Peyer's patch (tissue), 4 donors: ENCODE measurements at places on chromosomes 3 and 15.
A peak's percentile ranks its signal among the peaks of the same experiment; 100 is the strongest.

- DNase-seq, result no peak
Observed at GRCh38 chr3:567488-568185, 371.1 kb downstream of the CHL1 start.

DNA sequence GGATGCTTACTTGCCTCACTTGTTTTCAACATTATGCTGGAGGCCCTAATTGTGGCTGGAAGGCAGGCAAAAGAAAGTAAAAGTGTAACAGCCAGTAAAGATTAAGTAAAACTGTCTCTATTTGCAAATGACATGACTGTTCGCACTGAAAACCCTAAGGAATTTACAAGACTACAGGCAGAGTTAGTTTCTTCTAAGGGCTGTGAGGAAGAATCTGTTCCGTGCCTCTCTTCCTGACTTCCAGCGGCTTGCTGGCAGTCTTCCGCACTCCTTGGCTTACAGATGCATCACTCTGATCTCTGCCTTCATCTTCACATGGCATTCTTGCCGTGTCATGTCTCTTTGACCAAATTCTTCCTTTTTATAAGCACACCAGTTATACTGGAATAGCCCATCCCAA, 86.1 kb downstream of the DLG1 start:
- DNase-seq, result no peak

GRCh38 chr3:29280404-29281093, at the start of gene RBMS3:
TSS of gene RBMS3 (plus strand) at chr3:29281071.
- peak; percentile 82 for DNase-seq

- no peak for DNase-seq
Observed at GRCh38 chr3:16290007-16290826, 25.2 kb downstream of the OXNAD1 start.

GRCh38 chr3:8702560-8702959, 31.0 kb upstream of the CAV3 start:
- DNase-seq, result no peak

DNA sequence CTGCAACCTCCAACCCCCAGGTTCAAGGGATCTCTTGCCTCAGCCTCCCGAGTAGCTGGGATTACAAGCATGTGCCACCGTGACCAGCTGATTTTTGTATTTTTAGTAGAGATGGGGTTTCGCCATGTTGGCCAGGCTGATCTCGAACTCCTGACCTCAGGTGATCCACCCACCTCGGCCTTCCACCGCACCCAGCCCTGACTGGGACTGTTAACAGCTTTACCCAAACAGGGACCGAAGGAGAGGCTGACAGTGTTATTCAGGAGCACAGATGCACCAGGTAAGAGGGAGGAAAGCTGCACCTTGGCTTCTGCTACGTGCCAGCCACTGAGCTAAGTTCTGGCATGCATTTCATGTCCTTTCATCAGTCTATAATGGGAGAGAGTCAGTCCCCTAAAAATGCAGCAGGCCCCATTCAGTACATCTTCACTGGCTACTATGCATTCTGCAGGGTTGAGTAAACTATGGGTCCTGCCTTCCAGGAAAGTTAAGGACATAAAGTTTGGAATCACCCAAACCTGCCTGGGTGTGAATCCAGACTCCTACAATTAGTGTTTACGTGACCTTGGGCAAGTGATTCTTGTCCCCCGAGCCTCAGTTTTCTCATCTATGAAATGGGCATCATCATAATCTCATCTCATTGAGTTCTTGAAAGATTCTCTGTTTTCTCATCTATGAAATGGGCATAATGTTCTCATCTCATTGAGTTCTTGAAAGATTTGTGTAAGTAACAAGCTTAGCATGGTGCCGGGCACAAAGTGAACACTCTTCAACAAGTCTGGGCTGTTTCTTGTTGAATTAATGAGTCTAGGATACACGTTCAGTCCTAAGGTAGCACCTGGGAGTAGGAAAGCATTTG, 82.2 kb downstream of the CPN2 start:
- DNase-seq, result no peak

- DNase-seq, result no peak
Observed at GRCh38 chr3:12503126-12503957, 19.1 kb downstream of the TSEN2 start.

- no peak for DNase-seq
Observed at GRCh38 chr15:36426691-36427090, 152.7 kb upstream of the CDIN1 start.

- DNase-seq, result no peak
Observed at GRCh38 chr3:13878281-13879101, 1.4 kb downstream of the WNT7A start.

DNA sequence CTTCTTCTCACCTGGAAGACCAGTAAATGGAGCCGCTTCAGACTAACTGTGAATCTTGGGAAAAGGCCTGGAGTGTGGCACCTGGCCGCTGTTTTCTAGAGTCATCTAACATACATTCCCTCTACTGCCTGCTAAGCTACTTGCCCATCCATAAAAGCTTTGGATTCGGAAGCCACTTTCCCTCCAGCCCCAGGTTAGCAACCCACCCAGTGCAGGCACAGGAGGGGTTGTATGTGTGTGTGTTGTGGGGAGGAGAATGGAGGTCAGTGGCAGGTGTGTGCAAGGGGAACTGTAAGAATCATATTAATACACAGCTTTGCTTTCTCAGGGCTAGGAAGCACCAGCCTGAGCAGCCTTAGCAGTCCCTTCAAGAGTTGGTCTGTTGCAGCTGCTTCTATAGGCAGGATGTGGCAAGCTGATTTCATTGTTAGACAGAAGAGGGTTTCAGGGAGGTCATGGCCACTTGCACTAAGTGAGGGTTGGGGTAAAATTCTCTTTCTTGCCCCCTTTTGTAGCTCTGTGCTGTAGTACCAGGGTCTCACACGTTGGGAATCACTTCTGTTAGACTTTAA, 8.9 kb downstream of the NSUN3 start:
- no peak for DNase-seq

DNA sequence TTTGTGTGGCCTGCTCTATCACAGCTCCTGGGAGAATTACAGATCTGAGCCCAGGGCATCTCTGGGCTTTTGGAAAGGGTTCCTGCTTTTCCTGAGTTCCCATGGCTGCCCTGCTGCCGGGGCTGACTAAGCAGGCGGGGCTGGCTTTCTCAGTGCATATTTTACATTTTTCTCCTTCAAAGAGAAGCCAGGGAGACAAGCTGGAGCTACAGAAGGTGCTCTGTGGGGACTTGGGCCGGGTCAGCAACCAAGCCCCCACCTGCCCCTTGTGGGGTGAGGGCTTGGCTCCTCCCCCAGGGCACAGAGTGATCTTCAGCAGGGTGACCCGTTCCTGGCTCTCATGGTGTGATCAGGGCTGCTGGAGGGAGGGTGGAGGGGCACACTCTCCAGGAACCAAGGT, 17.4 kb downstream of the ABTB1 start:
- no peak for DNase-seq

DNA sequence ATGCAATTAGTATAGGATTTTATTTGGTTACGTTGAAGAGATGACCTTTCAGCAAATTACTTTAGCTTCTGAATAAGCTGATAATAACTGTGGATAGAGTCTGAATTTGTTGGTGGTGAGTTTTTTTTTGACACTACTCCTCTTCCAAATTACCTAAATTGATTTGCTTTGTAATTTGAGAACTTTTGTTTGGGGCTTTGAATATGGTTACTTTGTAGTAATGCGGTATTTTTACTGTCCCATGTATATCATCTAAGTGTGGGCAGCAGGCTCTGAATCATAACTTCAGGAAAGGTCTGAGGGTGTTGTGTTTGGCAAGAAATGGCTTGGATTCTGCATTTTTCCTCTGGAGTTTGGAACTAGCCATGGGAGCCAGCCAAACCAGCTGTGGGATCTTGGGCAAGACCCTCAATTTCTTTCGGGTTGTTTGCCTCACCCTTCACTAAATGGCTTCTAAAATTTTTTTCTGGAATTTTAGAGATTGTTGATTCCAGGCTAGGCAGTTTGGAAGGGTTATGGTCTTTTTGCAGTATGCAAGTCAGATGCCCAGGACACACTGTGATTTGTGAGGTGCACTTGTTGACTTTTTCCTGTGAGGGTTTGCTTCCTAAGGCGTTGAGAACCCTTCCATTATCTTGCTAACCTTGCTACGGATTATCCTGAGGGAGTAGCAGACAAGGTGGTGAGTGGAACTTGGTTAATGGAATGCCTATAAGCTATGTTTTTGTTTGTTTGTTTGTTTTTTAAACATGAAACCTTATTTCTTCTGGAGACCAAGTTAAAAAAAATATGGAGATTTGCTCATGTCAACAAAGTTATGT, 10.4 kb downstream of the PTPRG start:
- DNase-seq, result no peak

DNA sequence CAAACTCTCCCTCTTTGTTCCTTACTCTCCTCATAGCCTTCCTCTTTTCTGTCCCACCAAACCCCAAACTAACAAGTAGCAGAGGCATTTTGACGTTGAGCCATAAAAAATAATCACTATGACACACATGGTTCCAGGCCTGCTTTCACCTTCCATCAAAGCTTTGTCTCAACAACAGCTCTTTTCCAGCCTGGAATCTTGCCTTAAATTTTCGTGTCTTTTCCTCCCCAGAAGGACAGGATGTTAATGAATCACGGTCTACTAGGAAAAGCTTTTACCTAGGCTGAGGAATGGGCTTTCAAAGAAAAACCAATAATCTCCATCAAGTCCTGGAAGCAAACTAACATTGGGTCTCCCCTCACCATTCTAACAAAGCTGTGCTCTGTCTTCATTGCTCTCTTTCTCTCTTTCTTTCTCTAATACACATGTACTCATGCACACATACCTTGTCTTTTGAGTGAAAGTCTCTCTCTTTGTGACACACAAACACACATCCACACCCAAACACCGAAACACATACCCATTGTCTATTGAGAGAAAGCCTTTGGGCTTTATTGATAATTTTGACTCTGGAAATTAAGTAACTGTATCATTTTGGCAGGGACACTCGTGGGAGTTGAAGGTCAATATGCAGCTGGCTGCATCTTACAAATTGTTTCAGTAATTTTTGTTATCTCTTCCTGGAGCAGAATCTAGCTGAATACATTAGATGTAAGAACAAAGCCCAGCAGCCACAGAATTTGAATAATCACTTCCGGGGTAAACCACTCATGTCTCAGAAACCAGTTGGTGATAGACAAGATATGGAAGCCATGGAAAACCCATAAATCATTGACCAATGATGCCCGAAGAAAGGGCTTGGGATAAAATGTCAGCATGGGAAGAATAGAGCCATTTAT, 107.4 kb upstream of the SLC4A7 start:
- DNase-seq, result peak; percentile 48

GRCh38 chr3:134132961-134133360, 103.2 kb upstream of the SLCO2A1 start:
- no peak for DNase-seq

- DNase-seq, result no peak
Observed at GRCh38 chr3:183260167-183260904, 7.3 kb downstream of the B3GNT5 start.

- no peak for DNase-seq
Observed at GRCh38 chr3:195766671-195767070, 45.1 kb downstream of the MUC4 start.

DNA sequence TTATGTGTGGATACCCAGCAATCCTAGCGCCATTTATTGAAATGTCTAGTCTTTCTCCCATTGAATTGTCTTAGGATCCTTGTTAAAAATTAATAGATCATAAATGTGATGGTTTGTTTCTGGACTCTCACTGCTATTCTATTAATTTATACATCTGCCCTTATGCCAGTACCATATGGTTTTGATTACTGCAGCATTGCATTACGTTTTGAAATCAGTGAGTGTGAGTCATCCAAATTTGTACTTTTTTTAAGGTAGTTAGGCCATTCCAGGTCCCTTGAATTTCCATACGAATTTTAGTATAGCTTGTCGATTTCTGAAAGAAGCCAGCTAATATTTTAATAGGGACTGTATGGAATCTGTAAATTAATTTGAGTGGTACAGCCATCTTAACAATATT, 648.6 kb upstream of the ZNF385D start:
- no peak for DNase-seq

DNA sequence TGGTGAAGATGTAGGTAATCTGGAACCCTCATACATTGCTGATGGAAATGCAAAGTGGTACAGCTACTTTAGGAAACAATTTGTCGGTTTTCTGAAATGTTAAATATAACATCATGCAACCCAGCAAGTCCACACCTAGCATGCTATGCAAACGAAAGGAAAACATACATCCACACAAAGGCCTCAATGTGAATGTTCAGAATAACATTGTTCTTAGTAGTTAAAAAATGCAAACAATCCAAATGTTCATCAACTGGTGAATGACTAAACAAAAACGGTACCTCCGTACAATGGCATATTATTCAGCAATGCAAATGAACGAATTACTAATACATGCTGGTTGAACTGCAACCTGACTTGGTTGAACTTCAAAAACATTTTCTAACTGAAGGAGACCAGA, 423.3 kb upstream of the THRB start:
- DNase-seq, result no peak

GRCh38 chr3:128011140-128011539, 41.1 kb upstream of the SEC61A1 start:
- DNase-seq, result peak; percentile 58

DNA sequence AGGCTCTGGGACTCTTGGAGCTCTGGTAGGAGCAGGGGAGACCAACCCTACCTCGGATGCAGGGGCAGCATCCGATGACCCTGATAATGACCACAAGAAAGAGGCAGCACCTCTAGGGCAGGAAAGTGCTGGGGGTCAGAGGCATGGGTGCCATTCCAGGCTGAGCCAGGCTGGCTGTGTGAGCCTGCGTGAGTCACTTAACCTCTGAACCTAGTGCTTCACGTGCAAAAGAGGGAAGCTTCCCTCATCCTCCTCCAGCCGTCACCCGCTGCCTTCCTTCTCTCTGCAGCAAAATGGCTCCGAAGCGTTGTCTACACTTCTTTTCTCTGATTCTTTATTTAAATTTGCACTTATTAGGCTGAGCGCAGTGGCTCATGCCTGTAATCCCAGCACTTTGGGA, 35.5 kb downstream of the ZDHHC19 start:
- DNase-seq, result no peak

- no peak for DNase-seq
Observed at GRCh38 chr3:188916934-188917401, 254.8 kb upstream of the TPRG1 start.

GRCh38 chr15:88118741-88119140, 137.8 kb downstream of the NTRK3 start:
- no peak for DNase-seq

GRCh38 chr15:51077221-51078153, 17.2 kb downstream of the TNFAIP8L3 start:
- DNase-seq, result peak; percentile 83

GRCh38 chr3:147377412-147378367, 28.7 kb downstream of the ZIC4 start:
- no peak for DNase-seq

GRCh38 chr3:42557854-42558253, 23.9 kb downstream of the SEC22C start:
- DNase-seq, result peak; percentile 69

GRCh38 chr15:76310475-76311099, 682 bp downstream of the ETFA start:
- DNase-seq, result no peak
